ENCODE measurements at places on chromosomes 2 and 18.

DNA sequence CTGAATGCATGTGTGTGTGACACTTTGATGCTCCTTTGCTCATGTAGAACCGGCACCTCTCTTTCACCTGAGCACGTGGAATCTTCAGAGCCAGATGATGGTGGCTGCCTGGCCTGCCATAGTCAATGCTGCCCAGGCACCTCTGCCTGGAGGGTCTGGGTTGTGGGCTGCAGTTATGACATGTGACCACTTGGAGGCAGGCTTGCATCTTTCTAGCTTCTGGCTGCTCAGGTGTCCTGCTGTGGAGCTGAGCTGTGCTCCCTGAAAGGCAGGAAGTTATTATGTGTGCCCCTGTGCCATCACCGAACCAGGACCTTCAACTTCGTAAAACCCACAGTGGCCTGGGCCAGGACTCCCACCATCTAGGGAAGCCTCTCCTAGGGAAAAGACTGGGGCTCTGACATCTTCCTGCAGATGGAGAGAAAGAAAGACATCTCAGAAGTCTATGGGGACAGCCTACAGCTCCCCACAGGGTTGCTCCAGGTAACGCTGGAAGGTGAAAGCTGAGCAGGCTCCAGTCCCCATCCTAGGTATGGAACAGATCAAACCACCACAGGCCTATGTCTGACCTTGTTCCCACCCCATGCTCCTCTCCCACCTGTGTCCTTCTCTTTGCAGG, 30.2 kb downstream of the PSD4 start:
- peak; percentile 63 for DNase-seq

- no peak for DNase-seq
Measured at GRCh38 chr18:38796762-38797161, 1231.2 kb upstream of the CELF4 start.

DNA sequence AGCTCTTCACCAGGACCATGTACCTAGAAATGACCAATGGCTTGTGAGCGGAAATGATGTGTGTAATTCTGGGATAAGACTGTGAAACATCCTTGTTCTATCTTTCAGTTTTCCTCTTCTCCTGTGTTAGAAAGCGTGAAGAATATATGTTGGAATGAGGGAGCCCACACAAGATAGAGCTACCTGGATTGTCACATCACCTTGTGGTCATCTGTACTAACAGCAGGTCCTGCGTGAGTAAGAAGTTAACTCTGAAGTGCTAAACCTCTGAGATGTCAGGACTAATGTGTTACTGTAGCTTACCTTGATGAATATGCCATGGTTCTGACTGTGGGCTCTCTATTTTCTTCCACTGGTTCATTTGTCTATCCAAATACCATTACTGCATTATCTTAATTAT, 75.6 kb downstream of the FASTKD2 start:
- DNase-seq: no peak

DNA sequence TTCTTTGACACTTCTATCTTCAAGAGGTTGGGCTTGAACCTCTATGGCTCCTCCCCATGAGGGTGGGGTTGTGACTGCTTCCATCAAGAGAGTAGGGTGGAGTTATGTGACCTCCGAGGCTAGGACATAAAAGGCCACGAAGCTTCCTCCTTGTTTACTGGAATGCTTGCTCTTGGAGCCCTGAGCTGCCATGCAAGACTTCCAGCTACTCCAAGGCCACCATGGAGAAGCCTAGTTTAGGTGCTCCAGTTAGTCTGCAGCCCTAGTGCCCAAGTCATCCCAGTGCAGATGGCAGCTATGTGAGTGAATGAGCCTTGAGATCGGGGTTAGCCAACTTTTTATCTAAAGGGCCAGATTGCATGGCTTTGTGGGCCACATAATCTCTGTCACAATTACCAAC, 2.4 kb upstream of the MERTK start:
- no peak for DNase-seq

DNA sequence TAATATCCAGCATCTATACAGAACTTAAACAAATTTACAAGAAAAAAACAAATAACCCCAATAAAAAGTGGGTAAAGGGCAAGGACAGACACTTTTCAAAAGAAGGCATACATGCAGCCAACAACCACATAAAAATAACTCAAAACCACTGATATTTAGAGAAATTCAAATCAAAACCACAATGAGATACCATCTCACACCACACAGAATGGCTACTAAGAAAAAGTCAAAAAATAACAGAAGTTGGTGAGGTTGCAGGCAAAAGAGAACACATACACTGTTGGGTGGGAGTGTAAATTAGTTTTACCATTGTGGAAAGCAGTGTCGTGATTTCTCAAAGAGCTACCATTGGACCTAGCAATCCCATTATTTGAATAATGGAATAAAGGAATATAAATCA, 1973.9 kb upstream of the LRRTM1 start:
- no peak for DNase-seq

- DNase-seq: no peak
Measured at GRCh38 chr2:144890828-144891227, 370.9 kb upstream of the ZEB2 start.

DNA sequence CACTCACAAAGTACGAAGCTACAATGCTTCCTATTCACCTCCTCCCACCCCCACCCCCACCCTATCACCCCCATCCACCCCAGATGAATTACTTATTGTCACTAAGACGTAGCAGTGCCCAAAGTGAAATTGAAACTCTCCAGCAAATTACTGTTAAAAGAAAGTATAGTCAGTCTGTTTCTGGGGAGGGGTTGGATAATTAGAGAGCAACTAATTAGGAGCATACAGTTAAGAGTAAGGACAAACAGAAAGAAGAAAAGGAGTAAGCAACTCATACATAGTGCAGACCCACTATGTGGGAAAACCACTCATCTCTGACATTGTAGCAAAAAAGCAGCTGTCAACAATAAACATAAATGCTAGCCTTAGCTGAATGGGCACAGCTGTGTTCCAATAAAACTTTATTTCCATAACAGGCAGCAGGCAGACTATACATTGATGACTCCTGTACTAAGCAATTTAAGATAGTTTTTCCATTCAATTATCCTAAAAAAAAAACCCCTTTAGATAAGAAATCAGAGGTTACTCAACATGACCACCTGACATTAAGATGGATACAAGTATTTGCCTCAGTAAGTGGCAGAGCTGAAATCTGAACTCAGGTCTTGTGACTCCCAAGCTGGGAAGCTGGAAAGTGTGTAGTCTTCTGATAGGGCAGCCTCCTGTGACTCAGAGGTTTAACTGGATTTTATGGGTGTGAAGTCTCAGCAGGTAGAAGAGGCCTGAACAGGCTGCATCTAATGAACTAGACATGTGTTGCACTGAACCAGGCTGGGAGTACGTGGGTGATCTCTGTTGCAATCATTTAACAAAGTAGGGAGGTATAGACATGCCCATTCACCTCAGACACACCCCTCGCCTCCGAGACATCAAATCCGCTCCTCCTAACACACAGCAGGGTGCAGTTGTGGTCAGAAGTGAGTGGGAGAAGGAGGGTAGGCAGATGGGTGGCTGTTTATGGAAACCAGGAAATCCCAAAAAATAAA, 171.8 kb upstream of the KLF7 start:
- no peak for DNase-seq

DNA sequence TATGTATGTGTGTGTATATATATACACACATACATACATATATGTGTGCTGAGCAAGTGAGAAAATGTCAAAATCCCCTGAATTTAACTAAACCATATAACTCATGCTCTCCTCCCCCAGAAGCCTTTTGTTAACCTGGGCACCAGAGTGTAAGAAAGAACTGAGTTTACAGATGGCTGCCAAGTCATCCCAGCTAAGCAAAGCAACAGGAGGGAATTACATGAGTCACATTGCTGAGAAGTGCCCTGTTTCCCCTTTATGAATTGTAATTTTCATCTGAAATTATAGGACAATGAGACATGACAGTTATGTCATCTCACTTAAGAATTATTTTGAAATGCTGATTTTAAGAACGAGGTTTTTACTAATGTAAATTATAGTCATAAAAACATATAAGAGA, 29.9 kb downstream of the SCN7A start:
- DNase-seq: no peak

DNA sequence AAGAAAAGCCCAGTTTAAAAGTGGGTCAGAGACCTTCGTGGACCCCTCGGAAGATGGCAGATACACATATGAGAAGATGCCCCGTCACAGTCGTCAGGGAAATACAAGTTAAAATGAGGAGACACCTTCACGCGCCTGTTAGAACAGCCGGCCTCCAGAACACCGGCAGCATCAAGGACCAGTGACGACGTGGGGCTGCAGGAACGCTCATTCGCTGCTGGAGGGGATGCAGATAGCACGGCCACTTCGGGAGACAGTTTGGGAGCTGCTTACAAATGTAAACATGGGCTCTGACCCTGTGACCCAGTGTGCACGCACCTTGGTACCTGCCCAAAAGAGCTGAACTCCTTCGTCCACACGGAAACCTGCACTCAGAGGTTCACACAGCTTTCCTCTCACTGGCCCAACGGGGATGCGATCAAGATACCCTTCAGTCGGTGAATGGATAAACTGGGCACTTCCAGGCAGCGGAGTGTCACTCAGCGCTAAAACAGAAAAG, 83.7 kb upstream of the CTDP1 start:
- DNase-seq: no peak

DNA sequence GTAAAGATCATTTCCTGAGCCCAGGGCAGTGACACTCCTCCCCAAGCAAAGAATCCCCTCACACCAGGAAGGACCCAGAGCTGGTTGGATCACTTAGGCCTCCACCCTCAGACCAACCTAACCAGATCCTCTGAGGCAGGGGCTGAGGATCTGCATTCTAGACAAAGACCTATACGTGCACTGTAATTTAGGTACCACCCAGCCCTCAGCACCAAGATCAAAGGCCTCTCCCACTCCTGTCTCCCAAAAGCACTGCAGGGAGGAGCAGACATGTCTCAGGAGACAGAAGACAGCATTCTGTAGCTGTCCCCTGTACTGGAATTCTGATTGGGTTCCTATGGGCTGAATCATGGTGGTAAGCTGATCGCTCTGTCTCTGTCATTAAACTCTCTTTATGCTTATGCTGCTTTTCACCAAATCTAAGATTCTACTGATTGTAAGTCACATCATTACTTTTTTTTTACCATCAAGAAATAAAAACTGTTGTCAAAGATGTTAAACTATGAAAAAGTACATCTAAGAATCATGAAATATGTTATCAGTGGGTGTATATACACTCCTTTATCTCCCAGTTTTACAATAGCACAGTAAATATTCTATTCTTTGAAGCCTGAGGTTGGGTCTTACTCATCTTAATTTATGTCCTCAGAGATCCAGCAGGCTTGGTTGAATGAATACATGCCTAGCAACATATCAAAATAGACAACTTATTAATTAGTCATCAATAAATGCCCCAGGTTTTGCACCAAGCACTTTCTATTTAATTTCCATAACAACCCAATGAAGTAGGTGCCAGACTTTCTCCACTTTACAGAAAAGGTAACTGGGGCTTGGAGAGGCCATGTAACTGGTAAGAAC, 28.3 kb downstream of the MCFD2 start:
- DNase-seq: no peak

DNA sequence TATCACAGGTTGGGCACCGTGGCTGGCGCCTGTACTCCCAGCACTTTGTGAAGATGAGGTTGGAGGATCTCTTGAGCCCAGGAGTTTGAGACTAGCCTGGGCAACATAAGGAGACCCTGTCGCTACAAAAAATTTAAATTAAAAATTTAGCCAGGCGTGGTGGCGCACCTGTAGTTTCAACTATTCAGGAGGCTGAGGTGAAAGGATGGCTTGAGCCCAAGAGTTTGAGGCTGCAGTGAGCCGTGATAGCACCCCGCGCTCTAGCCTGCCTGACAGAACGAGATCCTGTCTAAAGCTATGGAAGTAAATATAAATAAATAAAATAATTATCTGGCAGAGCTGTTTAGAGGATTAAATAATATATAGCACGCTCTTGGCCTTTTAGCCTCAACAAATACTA, 1.4 kb upstream of the SH3RF3 start:
- no peak for DNase-seq

- DNase-seq: no peak
Measured at GRCh38 chr18:79630281-79631095, 49.1 kb upstream of the CTDP1 start.

DNA sequence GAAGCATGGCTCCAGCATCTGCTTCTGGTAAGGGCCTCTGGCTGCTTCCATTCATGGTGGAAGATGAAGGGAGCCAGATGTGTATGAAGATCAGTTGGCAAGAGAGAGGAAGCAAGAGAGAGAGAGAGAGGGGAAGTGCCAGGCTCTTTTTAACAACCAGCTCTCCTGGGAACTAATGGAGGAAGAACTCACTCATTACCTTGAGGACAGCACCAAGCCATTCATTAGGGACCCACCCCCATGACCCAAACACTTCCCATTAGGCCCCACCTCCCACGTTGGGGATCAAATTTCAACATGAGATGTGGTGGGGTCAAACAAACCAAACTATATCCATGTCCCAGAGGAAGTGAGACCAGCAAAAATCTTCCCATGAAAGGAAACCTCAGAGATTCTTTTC, 124.8 kb upstream of the SIX2 start:
- no peak for DNase-seq

DNA sequence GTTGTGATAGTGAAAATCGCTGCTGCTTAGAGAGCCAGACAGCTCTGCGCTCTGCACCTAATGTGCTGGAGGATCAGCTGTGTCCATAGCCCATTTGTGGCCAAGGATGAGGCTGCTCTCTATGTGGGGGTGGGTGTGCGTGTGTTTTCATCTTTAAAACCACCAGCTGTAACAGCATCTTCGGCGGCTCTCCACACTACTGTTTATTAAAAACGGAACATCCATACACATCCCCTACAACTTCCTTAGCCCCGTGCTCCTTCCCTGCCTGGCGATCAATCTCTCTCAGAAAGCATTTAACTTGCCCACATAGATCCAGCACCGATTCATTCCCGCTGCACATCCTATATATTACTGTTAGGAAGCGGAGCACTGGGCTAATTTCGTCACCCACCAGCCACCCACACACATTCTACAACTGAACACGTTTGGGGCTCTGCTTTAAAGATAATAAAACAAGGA, 1.6 kb downstream of the CELF4 start:
- DNase-seq: no peak

GRCh38 chr2:26168785-26169184, 4.1 kb upstream of the GAREM2 start:
- DNase-seq: no peak

DNA sequence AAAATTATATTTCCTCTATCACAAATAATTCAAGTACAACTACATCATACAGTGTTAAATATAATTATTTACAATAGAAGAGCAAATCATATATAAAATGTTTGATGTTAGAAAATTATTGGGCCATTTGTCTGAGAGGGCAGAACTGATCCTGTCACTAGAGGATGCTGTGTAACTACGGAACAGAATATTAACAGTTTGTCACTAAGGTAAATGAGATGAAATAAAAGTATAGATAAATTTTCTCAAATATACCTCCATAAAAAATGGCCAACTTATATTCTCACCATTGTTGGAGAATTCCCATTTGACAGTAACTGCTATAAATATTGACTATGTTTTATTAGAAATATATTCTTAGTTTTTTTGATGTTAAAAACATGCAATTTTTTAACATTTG, 1067.4 kb upstream of the DDX18 start:
- DNase-seq: no peak

Measured in NCI-H526 treated with DMSO at 0.1 percent for 48 hours (cell line).